ENCODE measurements at places on chromosomes 6 and 20.

DNA sequence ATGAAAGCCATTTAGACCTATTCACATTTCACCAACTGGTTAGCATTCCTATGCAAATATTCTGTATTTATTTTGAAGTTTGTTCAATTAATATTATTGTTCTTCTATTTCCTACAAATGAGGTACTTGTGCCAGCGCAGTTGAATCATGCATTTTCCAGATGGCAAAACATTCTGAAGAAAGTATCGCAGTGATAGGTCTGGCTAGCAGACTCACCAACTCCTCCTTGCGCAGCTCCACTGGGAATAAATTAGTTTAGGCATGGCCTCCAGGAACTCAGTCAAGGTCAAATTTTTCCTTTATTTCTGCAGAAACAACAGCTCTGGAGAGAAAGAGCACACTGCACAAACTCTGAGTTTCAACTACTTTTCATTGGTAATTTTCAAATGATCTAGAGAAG, 437.7 kb downstream of the COL12A1 start:
- DNase-seq = no peak

DNA sequence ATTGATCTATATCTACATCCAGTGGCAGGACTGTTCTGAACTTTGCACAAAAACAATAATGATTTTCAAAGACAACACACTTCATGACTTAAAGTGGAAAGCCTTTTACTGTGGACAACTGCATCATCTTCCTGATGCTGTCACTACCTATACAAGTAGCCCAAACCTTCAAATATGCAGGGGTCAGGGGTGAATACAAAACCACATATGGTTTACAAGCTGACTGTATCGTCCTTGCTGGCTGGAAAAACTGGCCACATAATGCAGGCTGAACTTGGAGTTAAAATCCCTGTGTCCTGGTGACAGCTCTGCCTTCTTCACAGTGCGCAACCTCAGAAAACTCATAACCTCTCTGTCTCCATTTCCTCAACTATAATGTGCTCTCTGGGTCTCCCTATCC, 128.9 kb downstream of the GMDS start:
- DNase-seq = no peak

- DNase-seq = no peak
Observed at GRCh38 chr20:21387528-21387927, 9.8 kb downstream of the NKX2-4 start.

DNA sequence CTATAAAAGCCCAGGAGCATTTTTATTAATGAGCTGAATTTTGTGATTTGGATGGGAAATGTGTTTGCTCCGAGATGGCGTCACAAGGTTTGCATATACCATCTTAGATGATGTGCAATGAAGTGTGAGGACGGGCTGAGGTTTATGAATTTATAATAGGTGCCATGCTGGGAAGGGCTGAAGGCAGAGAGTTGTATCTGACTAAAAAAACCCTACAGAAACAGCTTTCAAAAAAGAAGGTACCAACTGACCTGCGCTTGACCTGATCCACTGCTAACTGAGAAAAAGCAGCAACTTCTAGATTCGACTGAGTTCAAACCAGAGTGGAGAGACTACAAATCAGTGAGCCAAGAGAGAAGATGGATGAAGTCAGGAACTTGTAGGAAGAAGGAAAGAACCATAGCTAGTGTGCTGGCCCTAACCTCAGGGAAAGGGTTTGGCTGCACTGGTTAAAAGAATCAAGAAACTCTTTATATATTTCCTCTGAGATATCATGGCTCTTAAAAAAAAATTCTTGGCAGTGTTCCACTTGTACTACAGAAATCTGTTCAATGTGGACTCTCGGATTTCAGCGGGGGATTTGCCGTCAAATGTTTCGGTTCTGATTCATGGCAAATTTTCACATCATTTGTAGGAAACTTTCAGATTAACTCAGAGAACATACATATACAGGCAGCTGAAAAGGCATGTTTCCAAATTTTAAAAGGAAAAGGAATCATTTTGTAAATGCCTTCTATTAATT, 56.5 kb upstream of the HDGFL1 start:
- DNase-seq = no peak

GRCh38 chr6:63882208-63882607, 246.6 kb downstream of the PHF3 start:
- no peak for DNase-seq

GRCh38 chr6:159665868-159666635, 27.0 kb downstream of the SOD2 start:
- no peak for DNase-seq

DNA sequence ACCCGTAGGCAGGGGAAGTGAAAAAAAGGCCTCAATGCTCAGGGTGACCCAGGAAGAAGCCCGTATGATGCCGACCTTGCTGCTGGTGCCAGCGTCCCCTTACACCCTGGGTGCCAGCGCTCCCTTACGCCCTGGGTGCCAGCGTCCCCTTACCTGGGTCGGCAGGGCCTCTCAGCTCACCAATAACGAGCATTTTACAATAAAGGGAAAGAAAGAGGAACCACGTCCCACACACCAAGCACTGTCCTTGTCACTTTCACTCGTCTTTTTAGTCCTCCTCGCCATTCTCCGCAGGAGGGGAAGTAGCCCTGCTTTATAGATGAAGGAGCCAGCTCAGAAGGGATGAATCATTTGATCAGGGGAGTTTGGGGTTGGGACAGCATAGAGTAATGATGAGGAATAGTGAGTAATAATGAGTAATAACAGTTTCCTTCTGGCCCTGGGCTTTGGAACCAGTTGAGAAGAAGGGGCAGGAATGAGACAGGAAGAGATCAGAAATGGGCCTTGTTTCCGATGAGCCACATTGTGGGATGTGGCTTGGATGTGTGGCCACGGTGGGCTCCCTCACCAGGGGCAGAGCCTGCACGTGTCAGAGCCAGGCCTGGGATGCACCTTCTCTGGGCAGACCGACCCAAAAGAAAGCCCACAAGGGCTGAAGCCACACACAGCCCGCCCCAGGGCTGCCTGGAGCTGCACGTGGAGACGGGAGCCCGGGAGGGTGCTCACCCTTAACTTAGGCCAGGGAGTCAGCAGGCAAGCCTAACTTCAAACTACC, 75.7 kb downstream of the SYNJ2 start:
- DNase-seq = no peak

GRCh38 chr6:140970485-140970884, 1162.2 kb upstream of the GJE1 start:
- DNase-seq = no peak

- no peak for DNase-seq
Observed at GRCh38 chr6:128855581-128856085, 27.3 kb upstream of the LAMA2 start.

DNA sequence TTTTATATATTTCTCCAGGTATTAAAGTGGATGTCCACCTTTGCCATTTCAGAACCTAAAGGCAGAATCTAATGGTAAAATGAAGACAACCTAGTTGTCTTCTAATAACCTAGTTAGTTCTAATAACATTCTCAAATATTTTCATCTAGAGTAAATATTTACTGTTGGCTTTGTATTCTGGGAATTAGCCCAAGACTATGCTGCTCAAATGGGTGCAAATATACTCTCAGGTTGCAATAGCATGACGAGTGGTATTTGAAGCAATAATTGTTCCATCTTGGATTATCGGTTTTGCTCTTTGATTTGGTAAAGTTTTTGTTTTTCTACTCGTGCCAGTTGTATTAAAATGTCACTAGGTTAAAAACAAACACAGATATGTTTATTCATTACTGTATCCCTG, 21.0 kb upstream of the RSPH4A start:
- DNase-seq = no peak

- DNase-seq = no peak
Observed at GRCh38 chr6:13832778-13833177, 18.4 kb upstream of the MCUR1 start.

- no peak for DNase-seq
Observed at GRCh38 chr6:1894954-1895353, 285.2 kb downstream of the FOXC1 start.

DNA sequence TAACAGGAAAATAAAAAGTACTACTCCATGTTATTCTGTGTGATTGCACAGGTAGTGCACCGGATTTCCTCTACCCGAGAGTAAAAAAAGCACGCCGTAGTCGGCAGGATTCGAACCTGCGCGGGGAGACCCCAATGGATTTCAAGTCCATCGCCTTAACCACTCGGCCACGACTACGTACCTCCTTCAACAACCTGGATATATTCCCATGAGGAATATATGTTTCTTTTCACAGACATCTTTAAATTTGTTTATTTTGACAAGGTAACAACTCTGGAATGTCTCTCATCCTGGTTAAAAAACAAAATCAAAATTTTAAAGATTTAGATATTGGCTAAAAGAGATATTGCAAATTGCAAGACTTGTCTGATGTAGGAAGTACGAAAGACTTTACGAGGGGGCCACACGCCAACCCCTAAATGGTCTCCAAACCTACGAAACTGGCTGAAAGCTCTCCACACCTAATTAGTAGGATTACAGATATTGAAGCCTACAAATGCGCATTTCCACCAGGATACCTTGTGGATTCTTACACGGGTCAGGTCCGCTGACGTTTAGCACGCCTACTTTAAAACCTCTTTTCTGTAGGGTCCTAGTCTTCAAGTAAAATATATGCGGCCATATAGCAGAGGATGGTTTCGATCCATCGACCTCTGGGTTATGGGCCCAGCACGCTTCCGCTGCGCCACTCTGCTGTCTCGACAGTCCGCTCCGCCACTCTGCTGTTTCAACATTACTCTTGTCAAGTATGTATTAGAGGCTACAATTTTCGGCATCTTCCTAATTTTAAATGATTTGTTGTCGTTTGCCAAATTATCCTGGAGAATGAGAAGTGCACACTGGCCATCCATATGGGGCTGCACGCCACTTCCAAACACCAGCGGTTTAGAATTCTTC, 52.2 kb upstream of the BTN3A2 start:
- DNase-seq = peak; percentile 90
